ENCODE measurements at places on chromosomes 3 and 15.

GRCh38 chr15:50797926-50798325 lies 32.4 kb upstream of the SPPL2A start:
- DNase-seq, result no peak

- DNase-seq, result no peak
These were observed 151.7 kb downstream of the CPNE4 start for GRCh38 chr3:131883086-131883485.

DNA sequence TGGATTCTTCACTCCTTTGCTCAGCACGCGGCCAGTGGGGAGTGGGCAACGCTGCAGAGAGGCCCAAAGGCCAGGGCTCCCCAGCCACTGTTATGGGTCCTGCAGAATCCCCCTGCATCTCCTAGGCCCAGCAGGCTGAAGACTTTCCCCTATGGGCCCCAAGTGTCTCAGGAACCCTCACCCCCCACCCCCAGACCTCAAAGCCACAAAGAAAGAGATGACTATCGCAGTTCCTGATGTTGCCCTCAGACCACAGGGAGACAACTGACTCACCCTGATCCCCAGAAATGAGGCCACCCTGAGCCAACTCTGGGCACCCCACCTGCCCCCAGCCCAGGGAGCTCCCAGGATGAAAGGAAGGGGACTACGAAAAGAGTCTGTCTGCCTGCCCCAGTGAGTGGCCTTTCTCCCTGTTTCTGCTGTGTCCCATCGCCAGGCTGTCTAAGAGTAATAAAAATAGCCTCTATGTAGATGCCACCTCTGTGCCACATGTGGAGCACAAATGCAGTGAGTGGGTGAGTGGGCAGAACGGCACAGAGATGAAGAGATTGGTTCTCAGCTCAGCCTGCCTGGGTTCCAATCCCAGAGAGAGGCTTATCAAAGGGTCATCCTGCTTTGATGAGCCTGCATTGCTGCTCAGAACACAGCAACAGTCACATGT lies 283.0 kb downstream of the UACA start:
- no peak for DNase-seq

DNA sequence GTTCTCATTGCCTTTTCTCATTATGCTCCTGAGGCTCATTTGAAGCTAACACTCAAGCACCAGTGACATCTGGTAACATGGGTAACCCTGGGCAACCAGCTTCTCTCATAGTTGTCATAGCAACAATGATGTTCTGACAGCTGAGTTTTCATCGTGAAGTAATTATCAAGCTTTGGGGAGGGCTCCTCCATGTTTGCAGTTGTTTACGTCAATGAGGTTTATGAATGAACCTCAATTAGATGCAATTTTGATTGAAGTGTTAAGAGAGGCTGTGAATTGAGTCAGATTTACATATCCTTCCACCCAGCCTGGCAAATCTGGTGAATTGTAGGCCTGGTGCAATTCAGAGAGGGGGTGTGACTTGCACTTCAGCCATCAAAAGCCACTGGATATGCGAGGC lies 119.3 kb upstream of the CHD2 start:
- no peak for DNase-seq

DNA sequence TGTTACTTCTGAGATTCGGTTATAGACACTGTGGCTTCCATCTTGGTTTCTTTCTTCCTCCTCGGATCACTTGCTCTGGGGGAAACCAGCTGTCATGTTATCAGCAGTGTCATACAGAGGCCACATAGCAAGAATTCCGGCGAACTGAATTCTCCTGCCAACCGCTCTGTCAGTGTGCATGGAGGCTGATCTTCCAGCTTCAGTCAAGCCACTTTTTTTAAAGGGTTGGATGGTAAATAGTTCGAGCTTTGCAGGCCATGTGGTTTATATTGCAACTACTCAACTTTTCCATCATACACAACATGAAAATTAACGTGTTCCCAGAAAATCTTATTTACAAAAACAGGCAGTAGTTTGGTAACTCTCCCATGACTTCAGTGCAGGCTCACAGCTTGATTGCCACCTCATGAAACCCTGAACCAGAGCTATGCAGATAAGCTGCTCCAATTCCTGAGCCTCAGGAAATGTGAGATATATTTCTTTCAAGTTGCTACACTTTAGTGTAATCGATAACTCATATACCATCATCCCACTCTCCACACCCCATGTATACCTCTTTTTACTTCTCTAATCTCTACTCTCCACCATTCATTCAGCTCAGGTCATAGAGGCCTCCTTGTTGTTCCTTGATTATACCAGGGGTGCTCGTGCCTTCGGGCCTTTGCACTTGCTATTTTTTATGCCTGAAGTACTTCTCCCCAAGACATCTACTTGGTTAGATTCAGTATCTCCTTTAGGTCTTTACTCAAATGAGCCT lies 7.2 kb downstream of the RPL22L1 start:
- DNase-seq, result no peak

- peak; percentile 72 for DNase-seq
These were observed 2.7 kb upstream of the ALS2CL start for GRCh38 chr3:46695962-46696894.

DNA sequence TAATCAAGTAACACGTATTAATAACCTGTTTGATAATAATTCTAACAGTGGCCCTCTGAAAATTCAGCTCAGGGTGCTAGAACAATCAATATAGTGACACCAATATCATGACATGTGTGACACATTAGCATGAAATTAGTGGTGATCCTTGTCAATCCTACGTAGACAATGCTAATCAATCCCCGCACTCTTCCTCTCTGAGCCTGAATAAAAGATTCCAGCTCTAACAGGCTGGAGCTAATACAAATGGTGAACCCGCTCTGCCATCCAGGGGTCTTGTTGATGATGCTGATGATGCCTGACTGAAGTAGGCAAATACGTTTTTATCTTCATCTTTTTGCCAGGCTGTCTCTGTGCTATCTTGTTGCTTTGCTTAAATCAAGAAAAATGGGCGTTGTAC lies 462.5 kb downstream of the MAGI1 start:
- DNase-seq, result no peak

DNA sequence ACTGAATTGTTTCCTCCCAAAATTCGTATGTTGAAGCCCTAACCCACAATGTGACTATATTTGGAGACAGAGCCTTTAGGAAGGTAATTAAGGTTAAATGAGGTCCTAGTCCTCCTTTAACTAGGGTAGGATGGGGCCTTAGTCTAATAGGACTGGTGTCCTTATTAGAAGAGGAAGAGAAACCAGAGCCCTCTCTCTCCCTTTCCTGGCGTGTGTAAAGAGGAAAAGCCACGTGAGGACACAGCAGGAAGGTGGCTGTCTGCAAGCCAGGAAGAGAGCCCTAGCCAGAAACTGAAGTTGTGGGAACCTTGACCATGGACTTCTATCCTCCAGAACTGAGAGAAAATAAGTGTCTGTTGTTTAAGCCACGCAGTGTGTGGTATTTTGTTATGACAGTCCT lies 94.3 kb downstream of the OXNAD1 start:
- DNase-seq, result no peak

DNA sequence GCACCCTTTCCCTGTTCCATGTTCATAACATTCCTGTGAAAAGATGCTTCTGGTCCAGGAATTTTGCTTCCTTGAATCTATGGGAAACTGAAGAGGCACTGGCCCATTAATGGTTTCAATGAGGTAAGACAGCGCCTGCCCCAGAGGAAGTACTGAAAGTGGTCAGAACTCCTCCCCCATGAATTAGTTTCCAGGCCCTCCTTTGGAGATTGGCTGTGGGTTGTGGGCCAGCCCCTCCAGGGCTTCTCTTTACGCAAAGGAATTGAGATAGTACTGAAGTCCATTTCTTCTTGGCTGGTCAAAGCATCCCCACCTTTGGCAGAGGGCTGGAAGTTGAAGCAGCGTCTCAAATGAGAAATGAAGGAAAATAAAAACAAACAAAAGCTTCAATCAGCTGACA lies 175.5 kb downstream of the POLR2M start:
- no peak for DNase-seq

DNA sequence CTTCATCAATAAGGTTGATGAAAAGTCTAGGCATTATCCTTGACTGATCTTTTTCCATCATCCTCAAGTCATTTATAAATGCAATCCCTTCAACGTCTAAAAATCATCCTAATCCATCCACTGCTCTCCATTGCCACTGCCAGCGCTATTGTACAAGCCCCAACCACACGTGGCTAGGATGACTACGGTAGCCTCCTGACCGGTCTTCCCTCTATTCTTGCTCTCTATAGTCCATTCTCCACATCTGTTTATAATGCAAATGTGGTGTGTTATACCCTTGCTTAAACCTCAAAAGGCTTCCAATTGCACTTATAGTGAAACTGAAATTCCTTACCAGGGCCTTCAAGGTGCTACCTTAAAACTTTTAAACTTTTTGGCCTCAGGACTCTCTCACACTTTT lies 410.6 kb upstream of the ADAMTS9 start:
- no peak for DNase-seq

GRCh38 chr15:89665449-89666181 lies 10.3 kb upstream of the KIF7 start:
- DNase-seq, result peak; percentile 69

GRCh38 chr15:91040856-91041255 lies 18.5 kb upstream of the VPS33B start:
- no peak for DNase-seq

All from testis (tissue), 5 donors.